ENCODE measurements at places on chromosomes 11 and 22.

DNA sequence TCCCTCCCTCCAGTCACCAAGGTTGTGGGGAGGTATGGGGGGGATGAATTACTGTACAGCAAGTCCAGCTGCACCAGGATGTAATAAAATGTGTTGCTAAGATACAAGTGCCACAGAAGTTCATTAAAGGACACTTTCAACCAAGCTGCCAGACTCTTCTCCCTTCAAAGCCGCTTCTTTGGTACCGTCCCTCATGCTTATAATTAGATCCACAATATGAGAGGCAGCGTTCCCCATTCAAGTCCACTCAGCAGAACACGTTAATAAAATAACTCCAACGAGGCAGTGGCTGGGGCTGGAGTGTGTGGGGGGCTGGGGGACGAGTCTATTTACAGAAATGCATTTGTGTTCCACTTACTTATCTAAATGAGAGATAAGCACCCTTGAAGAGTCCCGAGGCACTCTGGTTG is 14.7 kb downstream of the PHF21B start:
- no peak for DNase-seq

- DNase-seq = no peak
These were observed 43.0 kb downstream of the DSCAML1 start for GRCh38 chr11:117754030-117754429.

DNA sequence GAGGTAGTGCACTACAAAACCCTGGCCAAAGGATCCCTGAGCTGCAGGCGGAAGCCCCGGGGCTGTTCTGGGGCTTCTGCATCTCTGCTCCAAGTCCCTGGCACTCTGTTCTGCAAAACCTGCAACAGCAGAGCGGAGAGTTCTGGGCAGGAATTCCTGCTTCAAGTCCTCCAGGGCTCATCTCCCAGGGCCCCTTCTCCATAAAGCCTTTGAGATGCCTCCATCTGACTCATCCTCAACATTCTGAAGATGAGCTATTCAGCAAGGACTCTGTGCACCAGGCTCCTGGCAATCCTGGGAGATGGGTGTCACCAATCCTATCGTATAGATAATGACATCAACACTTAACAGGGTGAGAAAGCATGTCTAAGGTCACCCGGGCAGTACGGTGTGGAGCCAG is 19.3 kb downstream of the SYN3 start:
- DNase-seq = no peak

- DNase-seq = no peak
These were observed 35.4 kb downstream of the PAK1 start for GRCh38 chr11:77438487-77438886.

GRCh38 chr11:134984421-134984820 is 572.4 kb upstream of the B3GAT1 start:
- DNase-seq = no peak

- DNase-seq = no peak
These were observed 54.5 kb downstream of the PPME1 start for GRCh38 chr11:74225565-74225964.

DNA sequence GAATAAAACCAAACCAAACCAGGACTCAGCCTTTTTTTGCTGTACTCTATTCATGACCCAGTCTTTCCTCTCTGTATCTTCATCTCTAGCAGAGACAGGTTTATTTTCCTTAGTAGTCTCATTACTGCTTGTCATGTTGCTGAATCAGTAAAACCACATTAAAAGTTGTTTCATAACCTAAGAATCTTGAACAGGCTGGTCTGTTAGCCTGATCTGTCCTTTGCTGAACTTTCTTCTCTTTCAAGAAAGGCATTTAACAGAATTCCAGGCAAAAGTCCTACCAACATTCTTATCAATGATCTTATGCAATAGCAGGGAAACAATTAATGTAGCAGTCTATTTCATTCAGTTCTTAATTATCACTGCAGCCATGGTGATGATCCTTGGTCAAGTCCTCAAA is 197.7 kb downstream of the CASP12 start:
- DNase-seq = no peak

GRCh38 chr11:32050264-32050663 is 40.6 kb upstream of the RCN1 start:
- DNase-seq = no peak

- DNase-seq = no peak
These were observed 174.6 kb downstream of the CTTN start for GRCh38 chr11:70572974-70573260.

- no peak for DNase-seq
These were observed 2.5 kb downstream of the OR6X1 start for GRCh38 chr11:123751781-123752180.

DNA sequence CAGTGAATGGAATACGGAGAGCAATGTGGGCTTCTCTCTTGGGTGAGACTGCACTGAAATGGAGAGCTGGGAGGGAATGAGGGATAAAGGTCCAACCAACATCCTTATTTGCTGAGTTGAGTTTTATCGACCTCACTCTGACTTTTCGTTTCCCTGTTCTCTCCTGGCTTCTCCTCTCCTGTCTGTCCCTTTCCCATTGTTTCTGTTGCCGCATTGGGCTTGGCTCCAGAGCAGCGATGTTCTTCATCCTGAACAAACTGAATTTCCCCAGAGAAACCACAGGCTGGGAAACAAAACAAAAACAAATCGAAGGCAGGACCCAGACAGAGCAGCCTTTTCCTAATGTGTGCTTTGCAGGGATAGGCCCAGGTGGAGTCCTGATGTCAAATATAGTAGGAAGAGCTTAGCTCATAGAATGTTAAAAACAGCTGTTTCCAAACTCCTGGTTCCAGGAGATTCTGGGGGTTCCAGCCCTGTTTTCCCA is 30.0 kb downstream of the MOV10L1 start:
- DNase-seq = no peak

- DNase-seq = no peak
These were observed 6.3 kb downstream of the GRIK4 start for GRCh38 chr11:120517801-120518291.

GRCh38 chr11:19173004-19173689 is 28.6 kb downstream of the CSRP3 start:
- no peak for DNase-seq

- DNase-seq = no peak
These were observed 67.3 kb downstream of the HIPK3 start for GRCh38 chr11:33324302-33324985.

DNA sequence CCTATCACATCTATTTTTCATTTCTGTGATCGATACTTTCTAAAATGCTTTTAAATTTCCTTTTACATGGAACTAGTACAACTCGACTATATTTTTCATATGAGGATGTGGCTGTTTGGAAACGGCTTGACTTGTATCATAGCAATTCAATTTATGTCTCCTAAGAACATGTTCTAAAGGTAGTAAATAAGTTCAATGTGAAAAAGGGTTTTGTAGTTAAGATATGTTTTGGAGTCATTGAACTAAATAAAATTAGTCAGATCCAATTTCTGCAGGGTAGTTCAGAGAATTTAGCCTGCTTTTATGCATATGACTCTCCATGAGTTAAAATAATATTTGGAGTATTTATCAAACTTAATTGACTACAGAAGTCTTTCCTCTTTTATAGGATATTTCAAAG is 1121.4 kb downstream of the LRRC4C start:
- DNase-seq = no peak

- no peak for DNase-seq
These were observed 5.2 kb upstream of the SLC15A3 start for GRCh38 chr11:60957188-60957587.

All from activated CD4-positive, CD25-positive, alpha-beta regulatory T cell treated with anti-CD3 and anti-CD28 coated beads, Interleukin-2, amount 50 U/mL, for 16 hours (primary cell).